ENCODE measurements at places on chromosomes 13 and 19.

- DNase-seq, result no peak
Measured at GRCh38 chr19:31675193-31675913, 326.1 kb upstream of the TSHZ3 start.

DNA sequence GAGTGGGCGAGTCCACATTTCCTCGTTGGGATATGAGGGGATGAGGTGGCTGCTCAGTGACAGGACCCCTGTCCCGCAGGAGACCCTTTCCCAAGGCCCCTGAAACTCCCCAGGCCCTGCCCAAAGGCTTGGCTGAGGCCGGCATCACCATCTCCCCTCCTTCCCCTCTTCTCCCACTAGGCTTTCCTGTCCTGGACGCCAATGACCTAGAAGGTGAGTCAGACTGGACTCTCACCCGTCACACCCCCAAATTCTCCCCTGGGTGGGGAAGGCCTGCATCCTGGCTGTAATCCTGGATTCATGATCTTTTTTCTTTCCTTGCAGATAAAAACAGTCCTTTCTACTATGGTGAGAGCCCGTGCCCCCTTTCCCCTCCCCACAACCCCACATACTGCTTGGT is 5.3 kb downstream of the FXYD3 start:
- DNase-seq, result no peak

GRCh38 chr13:100944791-100945345 is 270.3 kb upstream of the TMTC4 start:
- DNase-seq, result no peak

GRCh38 chr19:30428092-30428680 is 56.0 kb downstream of the ZNF536 start:
- no peak for DNase-seq

DNA sequence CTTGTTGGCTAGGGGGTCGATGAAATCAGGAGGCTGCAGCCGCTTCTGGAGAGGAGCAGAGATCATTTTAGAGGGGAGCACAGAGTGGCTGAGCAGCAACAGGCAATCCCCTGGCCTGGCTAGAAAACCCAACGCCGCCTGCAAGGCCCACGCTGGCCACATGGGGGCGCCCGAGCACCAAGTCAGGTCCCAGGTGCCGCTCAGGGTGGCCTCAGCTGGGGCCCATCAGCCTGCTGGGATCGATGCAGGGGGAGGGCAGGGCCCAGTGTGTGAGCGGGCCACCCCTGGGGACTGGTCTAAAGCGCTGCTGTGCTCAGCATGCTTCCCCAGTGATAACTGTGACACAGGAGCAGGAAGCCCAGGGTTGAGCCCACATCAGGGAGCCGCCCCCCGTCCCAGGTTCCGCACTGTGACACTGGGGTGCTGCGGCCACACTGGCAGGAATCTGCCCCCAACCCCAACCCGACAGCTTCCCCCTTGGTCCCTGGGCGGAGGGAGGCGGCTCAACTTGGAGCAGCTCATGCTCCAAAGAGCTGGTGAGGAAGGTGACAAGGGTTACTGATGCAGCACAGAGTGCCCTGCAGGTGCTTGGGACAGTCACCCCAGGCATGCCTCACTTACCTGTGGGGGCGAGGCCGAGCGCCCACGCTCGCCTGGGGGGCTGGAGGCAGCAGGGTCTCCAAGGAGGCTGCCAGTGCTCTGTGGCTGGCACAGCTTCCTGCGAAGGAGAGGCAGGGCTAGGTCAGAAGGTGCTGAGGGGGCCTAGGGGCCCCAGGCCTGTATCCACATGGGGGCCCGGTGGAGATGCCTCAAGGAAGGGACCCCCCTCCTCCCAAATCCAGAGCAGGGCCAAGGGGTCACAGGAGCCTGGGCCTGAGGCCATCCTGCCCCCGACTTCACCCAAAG is 13.3 kb upstream of the ISYNA1 start:
- peak; percentile 91 for DNase-seq

DNA sequence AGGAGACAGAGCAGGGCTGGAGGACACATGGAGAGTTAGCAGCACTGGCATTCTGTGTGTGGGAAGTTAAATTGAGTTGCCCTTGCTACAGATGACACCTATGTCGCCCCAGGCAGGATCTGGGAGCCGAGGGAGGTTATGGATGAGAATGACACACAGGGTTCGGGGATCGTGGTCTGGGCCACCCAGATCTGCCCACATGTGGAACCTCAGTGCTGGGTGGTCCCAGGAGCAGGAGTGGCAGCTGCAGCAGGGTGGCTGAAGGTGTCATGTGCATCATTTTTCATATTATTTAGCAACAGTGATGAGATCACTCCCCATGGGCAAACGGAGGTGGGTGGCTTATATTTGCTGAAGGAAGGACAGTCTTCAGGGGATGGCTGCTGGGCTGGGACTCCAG is 3.2 kb downstream of the IL17D start:
- no peak for DNase-seq

All from stomach (tissue), 19 donors.